ENCODE measurements at places on chromosomes 7 and 10.

- DNase-seq, result no peak
These were observed 148.3 kb upstream of the BMPER start for GRCh38 chr7:33757050-33757449.

- no peak for DNase-seq
These were observed 2.4 kb upstream of the VDAC2 start for GRCh38 chr10:75208181-75208580.

DNA sequence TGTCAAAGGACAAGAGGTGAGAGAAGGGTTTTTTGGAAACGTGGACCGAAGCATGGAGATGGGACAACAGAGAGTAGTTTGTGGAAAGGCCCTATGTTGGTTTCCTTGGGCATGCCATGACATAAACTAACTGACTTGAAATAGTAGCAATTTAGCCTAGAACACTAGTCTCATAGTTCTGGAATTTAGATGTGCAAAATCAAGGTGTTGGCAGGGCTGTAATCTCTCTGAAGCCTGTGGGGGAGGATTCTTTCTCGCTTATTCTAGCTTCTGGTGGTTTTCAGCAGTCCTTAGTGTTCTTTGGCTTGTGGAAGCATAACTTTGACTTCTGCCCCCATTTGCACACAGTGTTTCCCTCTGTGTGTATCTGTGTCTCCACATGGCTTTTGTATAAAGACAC is 283.4 kb downstream of the GFRA1 start:
- DNase-seq, result no peak

GRCh38 chr10:21396889-21397288 is 128.6 kb downstream of the SKIDA1 start:
- no peak for DNase-seq

DNA sequence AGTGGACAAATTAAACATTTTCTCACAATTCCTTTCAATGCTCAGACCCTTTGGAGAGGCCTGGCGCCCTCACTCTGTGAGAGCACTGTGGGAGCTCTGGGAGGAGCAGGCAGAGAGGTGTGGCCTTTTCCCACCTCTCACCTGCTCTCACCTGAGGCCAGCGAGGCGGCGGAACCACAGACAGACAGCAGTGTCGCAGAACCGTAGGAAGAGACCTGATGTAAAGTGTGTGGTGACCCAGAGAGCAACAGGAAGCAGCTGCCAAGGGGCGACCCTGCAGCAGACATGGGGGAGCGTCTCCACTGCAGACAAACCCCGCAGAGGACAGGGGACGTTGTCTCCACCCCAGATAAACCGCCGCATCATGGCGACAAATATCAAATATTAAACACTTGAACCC is 15.6 kb upstream of the PARP12 start:
- no peak for DNase-seq

GRCh38 chr7:120862987-120863590 is 5.1 kb upstream of the TSPAN12 start:
- DNase-seq, result no peak

DNA sequence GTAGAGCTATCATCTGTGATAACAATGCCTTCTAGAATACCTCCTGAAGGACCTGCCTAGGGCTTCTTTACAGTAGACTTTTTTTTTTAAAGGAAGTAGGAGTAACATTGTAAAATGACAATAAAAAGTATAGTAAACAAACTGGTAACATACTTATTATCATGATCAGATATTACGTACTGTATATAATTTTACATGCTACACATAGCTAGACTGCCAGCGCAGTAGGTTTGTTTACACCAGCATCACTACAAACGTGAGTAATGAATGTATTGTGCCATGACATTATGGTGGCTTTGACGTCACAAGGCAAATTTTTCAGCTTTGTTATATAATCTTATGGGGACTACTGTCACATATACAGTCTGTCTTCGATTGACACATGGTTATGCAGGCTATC is 15.4 kb upstream of the ZRANB1 start:
- no peak for DNase-seq

GRCh38 chr10:63770523-63770922 is 249.3 kb downstream of the REEP3 start:
- DNase-seq, result no peak

GRCh38 chr7:139104091-139104450 is 5.4 kb downstream of the ZC3HAV1 start:
- DNase-seq, result peak; percentile 62

DNA sequence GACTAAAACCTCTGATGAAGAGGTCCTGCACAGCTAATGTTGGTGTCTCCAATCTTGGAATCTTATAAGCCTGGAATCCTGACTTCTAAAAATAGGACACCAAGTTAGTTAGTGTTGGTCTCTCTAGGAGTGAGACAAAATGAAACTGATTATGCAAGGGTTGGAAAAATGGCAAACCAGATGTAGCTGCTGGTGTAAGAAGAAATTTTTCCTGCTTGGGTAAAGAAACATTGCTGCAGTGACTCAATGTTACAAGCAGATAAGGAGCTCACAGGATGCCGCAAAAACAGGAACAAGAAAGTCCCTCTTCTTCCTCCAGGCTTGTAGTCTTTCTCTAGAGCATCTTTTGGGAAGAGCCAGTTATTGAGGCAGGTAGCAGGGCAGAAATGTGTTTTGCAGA is 449.0 kb downstream of the ETV1 start:
- DNase-seq, result no peak

GRCh38 chr10:24150853-24151252 is 58.1 kb upstream of the KIAA1217 start:
- DNase-seq, result no peak

- DNase-seq, result no peak
These were observed 167.1 kb downstream of the DIP2C start for GRCh38 chr10:522350-522749.

DNA sequence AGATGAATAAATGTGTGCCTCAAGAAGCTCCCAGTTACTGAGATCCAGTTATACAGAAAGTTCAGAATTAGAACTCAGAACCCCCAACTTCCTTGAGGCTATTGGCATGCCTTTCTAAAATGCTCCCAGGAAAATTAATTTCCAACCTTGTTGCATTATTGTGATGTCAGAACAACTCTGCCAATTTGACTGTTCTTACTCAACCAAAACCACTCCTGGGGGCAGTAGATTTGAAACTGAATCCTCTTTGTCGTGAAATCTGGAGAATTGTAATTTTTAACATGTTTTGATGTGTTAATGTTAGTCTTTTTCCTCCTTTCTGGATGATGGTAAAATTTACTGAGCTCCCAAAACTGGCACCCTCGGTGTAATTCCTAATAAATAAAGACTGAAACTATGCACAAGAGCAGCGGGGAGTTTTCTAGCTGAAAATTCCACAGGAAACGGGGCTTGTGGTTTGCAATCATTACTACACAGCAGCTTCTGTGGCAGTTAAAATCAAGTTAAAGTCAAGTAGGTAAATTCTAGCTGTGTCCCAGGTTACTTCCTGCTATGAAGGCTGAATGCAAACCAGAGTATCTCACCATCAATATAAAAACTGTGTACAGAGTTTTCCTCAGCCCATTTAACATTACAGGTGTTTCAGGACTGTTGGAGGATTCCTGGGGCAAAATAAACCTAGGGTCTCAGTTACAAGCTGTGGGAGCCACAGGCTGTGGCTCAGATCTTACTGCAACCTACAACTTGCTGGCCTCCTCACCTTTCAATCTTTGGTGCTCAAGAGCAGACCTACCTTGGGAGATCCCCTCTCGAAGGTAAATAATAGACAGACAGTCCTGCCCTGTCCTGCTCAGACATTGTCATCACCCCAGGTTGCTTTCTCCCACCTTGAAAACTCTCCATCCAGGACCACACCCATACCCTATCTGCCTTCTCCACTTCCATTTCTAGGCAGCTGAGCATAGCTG is 156.3 kb upstream of the KMT2E start:
- DNase-seq, result peak; percentile 63

DNA sequence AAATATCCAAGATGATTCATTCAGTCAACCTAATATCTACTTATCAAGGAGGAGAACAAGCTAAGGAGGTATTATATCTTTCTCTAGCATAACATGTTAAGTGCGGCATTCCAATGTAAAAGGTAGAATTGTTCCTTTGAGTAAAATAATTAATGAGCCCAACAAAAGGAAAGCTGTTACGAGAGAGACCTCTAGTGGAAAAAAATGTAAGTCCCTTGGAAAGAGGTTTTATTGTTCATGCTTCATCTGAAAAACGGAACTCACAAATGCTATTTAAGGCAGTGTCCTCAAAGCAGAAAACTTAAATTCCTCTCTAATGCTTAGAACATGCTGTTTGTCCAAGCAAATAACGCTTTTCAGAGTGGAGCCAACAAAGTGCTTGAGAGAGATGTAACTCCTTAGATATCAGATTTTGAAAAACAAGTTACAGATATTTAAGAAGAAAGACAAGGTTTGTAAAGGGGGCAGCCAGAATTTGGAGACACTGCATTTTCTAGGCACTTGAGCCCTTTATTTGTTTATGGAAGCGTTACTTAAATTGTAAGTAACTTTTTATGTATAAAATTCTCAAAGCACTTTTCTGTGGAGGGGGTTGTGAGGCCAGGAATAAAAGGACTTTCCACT is 119.9 kb downstream of the TFEC start:
- peak; percentile 88 for DNase-seq

DNA sequence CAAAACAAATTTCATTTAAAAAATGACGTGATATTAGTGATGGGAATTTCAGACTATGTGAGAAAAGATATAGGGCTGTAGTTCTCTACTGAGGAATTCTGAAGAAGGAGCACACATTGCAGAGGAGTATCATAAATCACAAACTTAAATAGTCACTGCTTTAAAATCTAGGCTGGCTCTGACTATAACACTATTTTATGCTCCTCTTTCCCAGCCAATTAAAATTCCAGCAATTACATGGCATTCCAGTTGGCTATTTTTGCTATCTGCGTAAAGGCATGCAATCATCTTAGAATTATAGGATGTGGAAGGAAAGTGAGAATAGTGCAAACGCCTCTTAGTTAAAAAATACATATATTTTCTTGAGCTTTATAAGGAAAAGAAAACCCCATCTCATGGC is 123.1 kb downstream of the GNAI1 start:
- no peak for DNase-seq

- DNase-seq, result no peak
These were observed 35.6 kb downstream of the SRPK2 start for GRCh38 chr7:105352901-105353668.

GRCh38 chr7:105677817-105678573 is 96.7 kb upstream of the EFCAB10 start:
- DNase-seq, result no peak

DNA sequence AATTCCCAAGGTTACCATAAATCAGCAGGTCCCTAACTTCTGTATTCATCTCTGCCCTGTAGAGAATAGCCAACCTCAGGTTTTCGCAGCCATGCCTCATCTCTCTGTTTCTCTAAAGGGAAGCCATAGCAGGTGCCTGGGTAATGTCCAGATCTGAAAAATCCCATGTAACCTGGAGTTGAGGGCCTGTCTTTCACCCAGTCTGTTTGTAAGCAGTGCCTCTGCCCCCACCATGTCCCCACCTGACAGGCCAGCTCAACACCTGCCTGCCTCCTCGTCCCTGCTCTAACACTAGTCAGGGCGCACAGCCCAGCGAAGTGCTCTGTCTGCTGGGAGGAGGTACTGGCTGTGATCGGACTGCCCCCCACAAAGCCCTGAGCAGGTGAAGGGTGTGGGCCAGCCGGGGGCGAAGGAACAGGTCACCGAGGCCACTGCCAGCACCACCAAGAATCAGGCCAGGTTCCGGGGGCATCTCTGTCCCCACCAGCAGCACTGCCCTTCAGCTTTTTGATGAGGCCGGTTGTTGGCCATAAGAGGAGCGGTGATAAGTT is 210.4 kb downstream of the MGMT start:
- no peak for DNase-seq

DNA sequence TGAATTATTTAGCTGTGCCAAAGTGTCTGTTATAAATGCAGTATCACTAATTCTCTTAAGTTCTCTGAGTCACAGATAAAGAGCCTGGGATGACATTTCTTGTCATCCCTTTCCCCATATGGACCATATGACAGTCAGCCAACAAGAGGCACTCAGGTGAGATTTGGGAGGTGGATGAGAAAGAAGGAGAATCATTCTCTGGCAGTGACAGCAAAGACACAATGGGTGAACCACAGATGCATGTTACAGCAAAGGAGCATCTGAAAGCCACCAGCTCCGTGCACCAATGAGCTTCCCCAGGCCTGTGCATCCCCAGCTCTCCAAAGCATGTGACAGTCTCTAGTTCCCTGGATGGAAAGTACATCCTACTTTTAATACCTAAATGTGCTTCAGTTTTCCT is 10.8 kb downstream of the GIMAP6 start:
- no peak for DNase-seq

DNA sequence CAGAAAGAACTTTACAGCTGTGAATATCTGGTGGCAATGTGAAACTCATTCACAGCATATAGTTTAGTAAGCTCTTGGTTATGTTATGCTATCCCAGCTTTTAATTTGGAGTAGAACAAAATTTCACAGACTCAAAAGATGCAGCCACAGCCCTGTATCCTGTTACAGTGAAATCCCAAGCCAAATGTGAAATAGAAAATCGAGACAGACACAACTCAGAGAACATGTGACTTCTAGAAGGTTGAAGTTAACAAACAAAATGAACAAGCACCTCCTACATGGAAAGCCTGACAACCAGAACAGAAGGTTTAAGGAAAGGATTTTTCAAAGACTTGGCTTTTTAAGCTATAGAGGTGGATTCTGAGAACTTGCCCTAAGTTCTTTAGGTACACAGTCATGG is 39.6 kb downstream of the JAZF1 start:
- no peak for DNase-seq

- no peak for DNase-seq
These were observed 689.8 kb upstream of the NRP1 start for GRCh38 chr10:34024282-34024681.

DNA sequence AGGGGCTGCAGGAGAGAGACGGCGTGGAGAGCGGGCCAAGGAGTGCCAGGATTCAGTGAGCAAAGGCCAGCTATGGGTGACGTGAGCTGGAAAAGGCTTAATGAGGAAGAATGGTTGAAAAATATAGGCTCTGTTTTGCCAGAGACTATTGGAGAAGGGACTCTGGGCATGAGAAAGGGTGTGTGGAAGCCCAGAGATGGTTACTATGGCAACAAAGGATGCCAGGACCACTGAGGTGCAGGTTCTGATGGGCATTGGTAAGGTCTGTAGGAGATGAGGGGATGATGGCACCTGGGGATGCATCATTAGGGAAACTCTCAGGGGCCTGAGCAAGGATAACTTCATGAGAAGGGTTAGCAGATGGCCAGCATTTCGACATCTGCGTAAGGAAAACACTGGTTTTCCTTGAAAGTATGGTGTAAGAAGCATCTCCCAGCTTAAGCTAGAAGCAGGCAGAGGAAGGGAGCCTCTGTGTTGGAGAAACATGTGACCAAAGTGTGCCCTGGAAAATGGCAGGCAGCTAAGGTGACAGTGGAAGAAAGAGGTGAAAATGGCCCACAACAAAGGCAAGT is 21.6 kb upstream of the FAM180A start:
- no peak for DNase-seq

- DNase-seq, result no peak
These were observed 79.1 kb downstream of the SUGCT start for GRCh38 chr7:40213856-40214255.

- DNase-seq, result no peak
These were observed 209.7 kb upstream of the SP4 start for GRCh38 chr7:21218155-21218554.

GRCh38 chr7:133135451-133135850 is 53.6 kb upstream of the CHCHD3 start:
- DNase-seq, result no peak
